ENCODE measurements at places on chromosomes 6 and 20.
A peak's percentile ranks its signal among the peaks of the same experiment; 100 is the strongest.

- DNase-seq = no peak
These were observed 86.9 kb downstream of the LRFN2 start for GRCh38 chr6:40500227-40500626.

DNA sequence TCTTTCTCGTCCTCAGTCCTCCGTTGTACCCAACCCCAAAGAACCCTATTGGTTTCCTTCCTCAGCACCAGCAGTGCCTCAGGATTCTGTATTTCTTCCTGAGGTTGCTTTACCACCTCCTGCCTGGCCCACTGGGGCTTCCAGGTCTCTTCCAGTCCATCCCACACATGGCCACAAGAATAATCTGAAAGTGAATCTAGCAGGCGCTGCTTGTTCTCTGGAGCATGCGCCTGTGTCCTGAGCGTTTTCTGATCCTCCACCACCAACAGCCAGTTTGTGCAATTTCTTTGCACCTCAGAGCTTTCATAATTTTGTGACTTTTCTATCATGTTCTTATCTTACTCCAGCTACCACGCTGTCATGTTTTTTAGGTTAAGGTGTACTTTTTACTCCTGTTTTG is 11.6 kb upstream of the HSP90AB1 start:
- no peak for DNase-seq

DNA sequence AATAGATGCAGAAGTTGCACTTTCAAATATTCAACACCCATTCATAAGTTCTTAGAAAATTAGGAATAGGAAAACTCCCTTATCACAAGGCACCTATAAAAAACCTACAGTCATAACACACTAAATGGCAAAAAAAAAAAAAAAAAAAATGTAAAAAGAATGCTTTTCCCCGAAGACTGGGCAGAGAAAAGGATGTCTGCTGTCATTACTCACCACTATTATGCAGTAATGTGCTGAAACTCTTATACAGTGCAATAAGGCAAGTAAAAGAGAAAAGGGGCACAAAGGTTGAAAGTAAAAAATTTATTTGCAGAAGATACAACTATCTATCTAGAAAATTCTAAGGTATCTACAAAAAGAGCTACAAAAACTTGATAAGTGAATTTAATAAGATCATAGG is 607.8 kb upstream of the ARID1B start:
- no peak for DNase-seq

DNA sequence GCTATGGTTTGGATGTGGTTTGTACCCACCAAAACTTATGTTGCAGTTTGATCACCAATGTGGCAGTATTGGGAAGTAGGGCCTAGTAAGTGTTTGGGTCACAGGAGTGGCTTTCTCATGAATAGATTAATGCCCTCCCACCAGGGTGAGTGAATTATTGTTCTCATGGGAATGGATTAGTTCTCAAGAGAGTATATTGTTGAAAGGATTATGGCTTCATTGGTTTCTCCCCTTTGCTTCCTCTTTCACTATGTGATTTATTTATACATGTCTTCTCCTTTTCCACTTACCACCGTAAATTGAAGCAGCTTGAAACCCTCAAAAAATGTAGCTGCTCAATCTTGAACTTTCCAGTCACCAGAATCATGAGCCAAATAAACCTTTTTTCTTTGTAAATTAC is 10.8 kb downstream of the UFL1 start:
- DNase-seq = no peak

DNA sequence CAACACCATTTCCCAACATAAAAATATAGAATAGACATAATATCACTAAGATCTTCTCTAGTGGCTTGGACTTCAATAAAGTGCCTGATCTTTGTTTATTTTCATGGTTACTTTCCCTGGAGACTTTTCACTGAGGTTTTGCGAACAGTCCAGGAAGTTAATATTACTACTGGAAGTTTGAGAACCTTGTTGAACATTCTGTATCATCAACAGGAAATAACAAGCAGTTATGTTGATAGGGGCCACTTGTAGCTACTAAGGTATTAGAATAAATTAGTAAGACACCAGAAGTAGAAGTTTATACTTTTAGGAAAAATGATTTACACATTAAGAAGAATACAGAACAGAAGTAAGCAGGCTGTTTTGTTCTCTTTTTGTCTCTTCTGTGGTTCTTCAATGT is 180.2 kb downstream of the TFAP2B start:
- no peak for DNase-seq

DNA sequence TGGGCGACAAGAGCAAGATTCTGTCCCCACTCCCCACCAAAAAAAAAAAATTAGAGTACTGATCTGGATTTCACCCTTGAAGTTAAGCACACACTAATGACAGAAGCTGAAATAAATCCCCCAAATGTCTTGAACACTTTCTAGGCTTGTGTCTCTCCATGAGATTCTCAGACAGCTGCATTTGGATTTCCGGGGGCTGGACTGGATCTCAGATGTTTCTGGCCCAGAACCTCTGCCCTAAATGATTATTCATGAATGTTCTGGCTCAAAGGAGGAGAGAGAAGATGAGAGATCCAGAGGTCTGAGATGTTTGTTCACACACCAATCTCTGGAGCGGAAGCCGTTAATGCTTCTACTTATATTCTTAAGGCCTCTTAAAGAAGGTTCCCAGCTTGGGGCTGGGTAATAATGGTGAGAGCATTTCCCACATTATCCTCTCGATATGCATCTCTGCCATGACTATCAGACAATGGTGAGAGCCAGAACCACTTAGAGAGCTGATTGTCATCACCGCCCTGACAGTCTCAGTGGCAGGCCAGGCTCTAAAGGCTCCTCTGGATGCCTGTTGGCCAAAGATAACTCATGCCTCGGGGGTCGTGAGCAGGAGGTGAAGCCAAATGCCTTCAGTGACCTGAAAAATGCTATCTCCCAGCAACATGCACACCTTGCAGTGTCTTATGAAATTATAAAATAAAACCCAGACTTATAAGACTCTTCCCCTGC is 127.9 kb upstream of the AGPAT4 start:
- DNase-seq = no peak

- no peak for DNase-seq
These were observed 30.4 kb downstream of the ZC2HC1B start for GRCh38 chr6:143894655-143895054.

GRCh38 chr6:125268765-125269164 is 33.0 kb downstream of the HDDC2 start:
- DNase-seq = no peak

- no peak for DNase-seq
These were observed 83.3 kb upstream of the TNFAIP3 start for GRCh38 chr6:137783710-137784109.

DNA sequence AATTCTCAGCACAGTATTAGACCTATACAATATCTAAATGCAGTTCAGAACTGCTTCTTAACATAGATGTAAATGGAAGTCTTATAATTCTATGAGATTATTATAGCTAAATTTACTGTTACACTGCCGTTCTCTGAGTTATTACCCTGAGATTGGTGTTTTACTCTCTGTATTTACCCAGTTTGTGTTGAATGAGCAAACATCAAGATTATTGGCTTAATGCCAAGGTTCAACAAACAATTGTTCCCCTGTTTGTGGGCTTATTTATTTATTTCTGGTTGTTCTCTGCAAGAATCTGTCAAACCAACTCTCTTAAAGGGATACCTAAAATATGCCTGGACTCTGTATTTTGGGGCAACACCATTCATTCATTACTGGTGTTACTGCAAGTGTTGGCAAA is 5.2 kb upstream of the STMND1 start:
- DNase-seq = peak; percentile 35

DNA sequence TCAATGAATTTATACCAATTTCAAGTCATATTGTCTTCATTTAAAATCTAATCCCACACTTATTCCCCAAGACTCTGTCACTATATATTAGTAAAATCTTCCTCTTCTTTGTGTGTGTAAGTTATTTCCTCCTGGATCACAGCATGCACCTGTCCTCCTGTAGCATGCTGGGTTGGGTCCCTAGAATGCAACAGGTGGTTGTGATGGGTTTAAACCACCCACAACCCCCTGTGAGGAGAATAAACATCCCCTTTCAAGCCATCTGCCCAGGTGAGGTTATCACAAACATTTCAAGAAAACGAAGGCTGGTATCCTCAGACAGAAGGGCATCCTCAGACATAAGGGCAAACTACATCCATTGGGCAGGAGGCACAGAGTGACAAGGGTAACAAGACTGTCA is 26.4 kb downstream of the DZANK1 start:
- no peak for DNase-seq

GRCh38 chr6:12457094-12457493 is 166.9 kb downstream of the EDN1 start:
- peak; percentile 33 for DNase-seq

DNA sequence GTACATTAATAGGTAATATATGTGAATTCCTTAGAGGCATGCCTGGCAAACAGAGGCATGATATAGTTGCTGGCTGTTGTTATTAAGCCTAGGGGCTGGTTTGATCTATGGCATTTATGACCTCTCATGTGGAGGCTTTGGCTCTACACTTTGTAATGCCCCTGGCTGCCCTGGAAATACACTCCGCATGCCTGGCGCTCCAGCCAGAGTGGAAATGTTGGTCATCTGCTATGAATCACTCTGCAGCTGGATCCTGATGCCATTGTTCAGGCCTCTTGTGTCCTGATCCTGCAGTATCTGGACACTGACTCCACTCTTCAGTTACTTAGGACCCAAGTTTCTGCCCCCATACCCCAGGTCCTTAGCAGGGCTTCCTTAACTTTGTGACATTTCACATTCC is 200.5 kb upstream of the PCSK2 start:
- DNase-seq = no peak

DNA sequence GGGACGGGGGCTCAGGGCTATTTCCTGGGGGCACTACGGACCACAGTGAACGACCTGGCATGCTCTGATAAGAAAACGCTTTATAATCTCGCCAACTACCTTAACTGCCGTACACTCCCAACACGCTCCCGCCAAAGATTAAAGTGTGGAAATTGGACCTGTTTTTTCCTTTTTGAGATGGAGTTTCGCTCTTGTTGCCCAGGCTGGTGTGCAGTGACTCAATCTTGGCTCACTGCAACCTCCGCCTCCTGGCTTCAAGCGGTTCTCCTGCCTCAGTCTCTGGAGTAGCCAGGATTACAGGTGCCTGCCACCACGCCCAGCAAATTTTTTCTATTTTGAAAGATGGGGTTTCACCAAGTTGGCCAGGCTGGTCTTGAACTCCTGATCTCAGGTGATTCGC is 346 bp upstream of the SLC44A4 start:
- DNase-seq = no peak

DNA sequence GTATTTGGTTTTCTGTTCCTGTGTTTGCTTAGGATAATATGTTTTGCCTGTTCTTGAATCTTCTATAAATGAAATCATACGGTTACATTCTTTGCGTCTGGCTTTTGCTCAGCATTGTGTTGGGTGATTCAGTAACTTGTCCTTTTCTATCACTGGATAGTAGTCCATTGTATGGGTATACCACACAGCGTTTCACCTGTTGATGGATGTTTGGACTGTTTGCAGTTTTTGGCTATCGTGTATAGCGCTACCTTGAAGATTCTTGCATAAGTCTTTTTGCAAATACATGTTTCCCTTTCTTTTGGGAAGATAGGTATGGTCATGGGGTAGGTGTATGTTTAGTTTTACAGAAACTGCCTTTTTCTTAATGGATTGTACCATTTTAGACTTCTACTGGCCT is 9.5 kb downstream of the MYBL2 start:
- DNase-seq = no peak

- DNase-seq = no peak
These were observed 23.6 kb upstream of the ZNF831 start for GRCh38 chr20:59139998-59140397.

DNA sequence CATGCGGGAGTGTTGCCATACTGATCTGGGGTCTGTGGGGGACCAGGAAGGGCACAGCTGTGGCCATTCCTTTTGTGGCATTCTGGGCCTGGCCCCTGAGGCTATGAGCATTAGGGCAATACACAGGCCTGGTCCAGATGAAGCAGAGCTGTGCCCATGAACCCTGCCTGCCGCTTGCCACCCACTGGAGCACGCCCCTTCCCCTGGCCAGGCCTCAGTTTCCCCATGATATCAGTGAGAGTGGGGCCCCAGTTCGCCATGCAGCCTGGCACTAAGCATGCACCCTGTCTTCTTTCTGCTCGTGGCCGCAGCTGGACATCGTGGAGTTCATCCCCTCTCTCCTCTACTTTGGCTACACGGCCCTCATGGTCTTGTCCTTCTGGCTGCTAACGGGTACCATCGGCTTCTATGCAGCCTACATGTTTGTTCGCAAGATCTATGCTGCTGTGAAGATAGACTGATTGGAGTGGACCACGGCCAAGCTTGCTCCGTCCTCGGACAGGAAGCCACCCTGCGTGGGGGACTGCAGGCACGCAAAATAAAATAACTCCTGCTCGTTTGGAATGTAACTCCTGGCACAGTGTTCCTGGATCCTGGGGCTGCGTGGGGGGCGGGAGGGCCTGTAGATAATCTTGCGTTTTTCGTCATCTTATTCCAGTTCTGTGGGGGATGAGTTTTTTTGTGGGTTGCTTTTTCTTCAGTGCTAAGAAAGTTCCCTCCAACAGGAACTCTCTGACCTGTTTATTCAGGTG is 42.4 kb downstream of the PLAGL2 start:
- no peak for DNase-seq

DNA sequence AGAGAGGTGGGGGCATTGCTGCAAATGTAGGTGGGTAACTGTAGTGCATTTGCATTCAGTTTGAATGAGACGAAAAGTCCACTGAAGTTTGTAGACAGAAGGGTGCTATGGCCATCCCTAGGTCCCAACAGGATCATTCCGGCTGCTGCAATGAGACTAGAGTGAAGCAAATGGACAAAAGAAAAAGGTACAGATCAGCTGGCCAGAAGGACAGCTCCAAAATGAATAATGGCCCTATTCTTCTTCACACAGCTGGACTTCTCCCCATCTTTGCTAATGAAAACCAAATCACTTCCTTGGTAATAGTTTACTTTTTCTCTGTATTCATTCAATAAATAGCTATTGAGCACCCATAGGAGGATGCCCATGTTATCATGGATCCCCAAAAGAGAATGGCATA is 56.4 kb upstream of the TPD52L1 start:
- no peak for DNase-seq

- peak; percentile 88 for DNase-seq
These were observed 744 bp downstream of the RAB23 start for GRCh38 chr6:57221191-57221935.

Measured in astrocyte of the hippocampus (primary cell).